Activated CD4-positive, alpha-beta memory T cell treated with anti-CD3 and anti-CD28 coated beads for 36 hours (primary cell): ENCODE measurements at places on chromosomes 6 and 20. TPM values are rescaled to one million over a fixed set of nuclear protein-coding genes. Genes with fewer than 3 reads are reported as not detected.

BMP5 gene
- total RNA-seq, result not detected

- no peak for DNase-seq
Measured at GRCh38 chr20:60261333-60261732, 303.1 kb downstream of the CDH26 start.

- no peak for DNase-seq
Measured at GRCh38 chr6:16180696-16181438, 52.0 kb downstream of the MYLIP start.

GRCh38 chr6:144725736-144726522 lies 440.8 kb downstream of the UTRN start:
- no peak for DNase-seq

- DNase-seq, result no peak
Measured at GRCh38 chr6:136487759-136488425, 62.3 kb downstream of the MAP7 start.

GRCh38 chr20:20677186-20677585 lies 35.3 kb downstream of the RALGAPA2 start:
- no peak for DNase-seq

GRCh38 chr6:40807484-40807883 lies 220.3 kb upstream of the LRFN2 start:
- DNase-seq, result no peak

GRCh38 chr6:22975079-22975478 lies 405.7 kb downstream of the HDGFL1 start:
- no peak for DNase-seq

- DNase-seq, result no peak
Measured at GRCh38 chr6:35048031-35048613, 93.0 kb downstream of the TCP11 start.

GRCh38 chr20:10540636-10541493 lies 105.8 kb downstream of the SLX4IP start:
- DNase-seq, result no peak

GRCh38 chr6:136927292-136927691 lies 5.2 kb downstream of the SLC35D3 start:
- peak; percentile 39 for DNase-seq
